ENCODE measurements at places on chromosomes 6 and 20.

GRCh38 chr6:154247119-154247861 is 109.3 kb downstream of the IPCEF1 start:
- DNase-seq, result no peak

- no peak for DNase-seq
These were observed 4.9 kb downstream of the ELMO2 start for GRCh38 chr20:46401478-46401860.

- DNase-seq, result no peak
These were observed 2.2 kb upstream of the BTN3A2 start for GRCh38 chr6:26362836-26363220.

DNA sequence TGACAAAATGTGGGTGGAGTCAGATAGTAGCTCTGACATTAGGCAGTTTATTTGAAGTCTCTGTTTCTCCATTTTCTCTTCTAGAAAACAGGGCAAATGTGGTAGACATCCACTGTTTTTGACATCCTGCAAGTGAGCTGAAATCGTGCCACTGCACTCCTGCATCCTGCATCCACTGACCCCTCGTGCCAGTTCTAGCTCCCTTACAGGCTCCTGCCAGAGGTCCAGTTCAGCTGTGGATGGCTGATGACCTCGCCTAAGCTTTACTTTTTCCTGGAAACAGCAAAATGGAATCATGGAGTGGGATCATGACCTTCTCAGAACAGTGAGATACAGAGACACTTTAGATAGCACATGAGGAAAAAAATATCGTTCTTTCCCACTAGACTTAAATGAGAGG is 58.5 kb downstream of the TULP4 start:
- no peak for DNase-seq

DNA sequence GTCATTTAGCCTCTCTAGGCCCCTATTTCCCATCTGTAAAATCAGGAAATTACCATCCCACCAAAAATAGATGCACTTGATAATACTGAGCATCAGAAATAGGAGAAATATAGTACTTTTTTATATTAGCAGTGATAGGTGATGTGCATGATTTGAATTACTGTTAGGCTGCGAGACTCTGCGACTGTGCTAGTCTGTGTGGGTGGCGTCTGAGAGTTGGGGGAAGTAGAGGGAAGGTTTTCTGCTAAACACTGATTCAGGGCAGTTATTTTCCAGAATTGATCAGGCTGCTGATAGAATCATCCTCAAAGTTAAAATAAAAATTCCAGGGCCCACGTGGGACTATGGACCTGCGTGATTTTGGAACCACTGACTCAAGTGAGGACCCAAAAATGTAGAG is 60.4 kb upstream of the ARMH2 start:
- no peak for DNase-seq

DNA sequence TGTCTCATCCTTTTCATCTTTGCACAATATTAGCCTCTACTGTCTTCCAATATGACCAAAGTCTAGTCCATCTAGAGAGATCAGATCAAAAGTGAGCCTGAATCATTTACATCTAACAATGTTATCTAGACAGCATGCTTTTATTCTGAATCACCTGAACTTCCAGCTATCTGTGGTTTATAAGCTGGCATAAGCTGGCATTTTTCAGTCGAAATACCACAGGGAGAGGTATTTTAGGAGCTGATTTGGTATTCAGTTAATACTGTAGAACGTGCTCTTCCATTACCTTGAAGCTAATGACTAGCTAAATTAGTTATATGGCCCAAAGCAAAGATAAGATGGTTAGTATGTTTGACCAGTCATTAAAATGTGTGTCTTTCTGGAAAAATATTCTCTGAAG is 188.3 kb upstream of the AGPAT4 start:
- no peak for DNase-seq

GRCh38 chr20:49790077-49790798 is 22.4 kb upstream of the SLC9A8 start:
- DNase-seq, result no peak

All from nephron progenitor cell (in vitro differentiated cells).